Mucosa of descending colon (tissue), 3 donors: ENCODE measurements at places on chromosomes 6 and 20.
A peak's percentile ranks its signal among the peaks of the same experiment; 100 is the strongest.

DNA sequence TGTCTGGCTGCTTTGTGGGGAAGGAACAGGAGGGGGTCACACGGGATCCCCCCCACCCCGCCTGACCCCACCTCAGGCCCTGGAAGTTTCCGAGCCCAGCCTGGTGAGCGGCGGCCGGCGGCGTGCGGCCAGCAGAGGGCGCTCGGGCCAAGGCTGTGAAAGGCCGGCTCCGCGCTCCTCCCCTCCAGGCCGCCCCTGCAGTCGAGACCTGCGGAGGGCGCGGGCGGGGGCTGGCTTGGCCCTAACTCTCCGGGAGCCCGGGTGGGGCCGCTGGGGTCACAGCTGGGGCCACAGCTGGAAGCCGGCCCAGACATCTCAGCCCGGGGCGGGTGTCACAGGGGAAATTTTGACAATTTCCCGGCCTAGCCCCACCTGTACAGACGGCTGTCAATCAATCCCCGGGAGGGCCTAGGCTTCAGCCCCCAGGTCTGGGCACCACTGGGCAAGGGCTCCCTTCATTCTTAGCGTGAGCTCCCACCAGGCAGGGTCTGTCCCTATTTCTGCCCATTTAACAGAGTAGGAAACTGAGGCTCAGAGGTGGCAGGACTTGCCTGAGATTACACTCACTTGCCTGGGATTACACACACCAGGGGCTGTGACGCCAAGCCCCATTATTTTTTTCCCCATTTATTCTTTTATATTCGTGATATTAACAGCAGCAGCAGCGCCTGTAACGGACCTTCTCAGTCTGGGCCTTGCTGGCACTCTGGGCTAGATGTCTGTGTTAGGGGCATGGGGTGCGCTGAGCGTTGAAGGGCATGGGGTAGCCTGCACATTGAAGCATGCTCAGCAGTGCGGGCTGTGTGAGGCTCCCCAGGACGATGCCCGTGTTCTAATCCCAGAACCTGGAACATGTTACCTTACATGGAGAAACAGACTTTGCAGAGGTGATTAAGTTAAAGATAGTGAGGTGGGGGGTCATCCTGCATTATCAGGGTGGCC, 23.0 kb downstream of the ZBP1 start:
- DNase-seq: peak; percentile 88

DNA sequence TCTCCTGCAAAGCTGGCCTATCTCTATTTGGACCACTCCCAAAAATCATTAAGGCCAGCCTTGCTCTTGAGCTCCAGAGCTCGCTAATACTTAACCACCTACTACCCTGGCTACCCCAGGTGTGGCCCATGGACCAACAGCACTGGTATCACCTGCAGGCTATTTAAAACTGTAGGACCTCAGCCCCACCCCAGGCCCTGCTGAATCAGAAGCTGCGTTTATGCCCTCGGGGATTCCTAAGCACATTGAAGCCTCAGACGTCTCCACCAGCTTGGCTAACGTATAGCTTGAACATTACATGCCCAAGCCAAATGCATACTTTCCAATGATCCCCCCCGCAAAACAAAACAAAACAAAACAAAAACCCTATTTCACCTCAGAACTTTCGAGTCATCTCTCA, 19.7 kb upstream of the SPAG4 start:
- DNase-seq: no peak

DNA sequence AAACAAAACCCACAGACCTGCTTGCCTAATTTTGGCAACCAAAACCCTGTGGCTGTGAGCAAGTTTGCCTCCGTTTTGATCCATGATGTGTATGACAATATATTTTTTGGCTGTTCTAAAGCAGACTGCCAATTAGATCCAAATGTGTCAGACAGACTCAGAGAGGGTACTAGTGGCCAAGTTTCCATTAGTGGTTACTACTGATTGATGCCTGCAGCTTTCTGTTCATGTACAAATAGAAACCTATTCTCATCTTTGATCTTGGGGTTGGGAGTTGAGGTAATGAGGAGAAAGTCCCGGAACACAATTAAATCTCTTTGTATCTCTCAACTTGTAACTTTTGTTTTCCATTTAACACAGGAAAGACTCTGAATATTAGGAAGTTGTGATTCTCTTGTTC, 100.9 kb downstream of the RNF144B start:
- DNase-seq: no peak

DNA sequence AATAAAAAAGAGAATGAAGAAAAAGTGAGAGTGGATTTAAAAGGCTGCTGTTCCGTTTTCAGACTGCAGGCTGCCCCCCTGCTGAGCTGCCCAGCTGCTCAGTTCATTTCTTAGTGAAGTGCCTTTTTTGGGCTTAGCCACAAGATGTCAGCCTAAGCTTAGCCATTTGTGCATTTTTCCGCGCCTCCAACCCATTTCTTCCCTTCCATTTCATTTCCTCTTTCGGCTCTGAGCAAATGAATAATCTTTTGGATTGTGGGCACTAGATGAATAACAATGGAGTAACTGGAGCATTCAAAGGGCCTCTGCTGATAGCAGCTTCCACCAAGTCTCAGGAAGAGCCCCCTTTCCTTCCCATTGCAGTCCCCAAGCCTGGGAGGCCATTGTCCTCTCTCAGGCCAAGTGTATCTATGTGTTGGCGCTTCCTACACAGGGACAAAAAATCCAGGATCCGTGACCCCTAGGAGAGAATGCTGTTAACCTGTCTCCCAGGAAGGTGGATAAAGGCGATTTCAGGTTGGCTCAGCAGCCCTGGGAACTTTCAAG, 83.5 kb upstream of the SPTLC3 start:
- DNase-seq: peak; percentile 58

DNA sequence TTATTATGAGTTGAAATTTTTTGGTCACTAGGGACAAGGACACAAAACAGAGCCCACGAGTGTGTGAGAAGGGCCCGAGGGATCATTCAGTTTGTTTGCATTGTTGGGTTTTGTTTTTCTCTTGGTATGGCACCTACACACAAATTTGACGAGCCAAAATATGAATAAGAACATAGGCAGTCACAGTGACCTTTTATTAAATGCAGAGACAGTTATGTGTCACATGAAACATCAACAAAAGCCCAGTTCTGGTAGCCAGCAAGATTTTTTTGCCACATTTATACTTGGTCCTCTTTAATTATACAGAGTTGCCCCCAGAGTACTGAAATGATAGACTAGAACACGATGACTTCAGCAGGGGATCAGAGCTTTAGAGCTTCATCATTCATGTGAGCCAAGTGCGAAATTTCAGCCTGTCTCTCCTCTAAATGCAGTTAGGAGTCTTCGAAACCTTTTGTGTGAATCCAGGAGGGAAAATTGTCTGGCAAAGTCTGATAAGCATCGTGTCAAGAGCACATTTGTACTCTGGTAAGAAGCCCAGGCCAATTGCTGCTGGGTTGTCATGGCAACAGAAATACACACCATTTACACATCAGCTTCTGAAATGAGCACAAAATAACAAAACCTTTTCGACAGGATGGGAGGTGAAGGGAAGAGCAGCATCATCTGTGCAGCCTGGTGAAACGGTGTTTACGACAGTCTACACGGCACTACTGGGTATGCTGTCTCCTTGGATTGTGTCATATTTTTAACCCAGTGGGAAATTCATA, 79.2 kb upstream of the RIPOR2 start:
- DNase-seq: no peak

DNA sequence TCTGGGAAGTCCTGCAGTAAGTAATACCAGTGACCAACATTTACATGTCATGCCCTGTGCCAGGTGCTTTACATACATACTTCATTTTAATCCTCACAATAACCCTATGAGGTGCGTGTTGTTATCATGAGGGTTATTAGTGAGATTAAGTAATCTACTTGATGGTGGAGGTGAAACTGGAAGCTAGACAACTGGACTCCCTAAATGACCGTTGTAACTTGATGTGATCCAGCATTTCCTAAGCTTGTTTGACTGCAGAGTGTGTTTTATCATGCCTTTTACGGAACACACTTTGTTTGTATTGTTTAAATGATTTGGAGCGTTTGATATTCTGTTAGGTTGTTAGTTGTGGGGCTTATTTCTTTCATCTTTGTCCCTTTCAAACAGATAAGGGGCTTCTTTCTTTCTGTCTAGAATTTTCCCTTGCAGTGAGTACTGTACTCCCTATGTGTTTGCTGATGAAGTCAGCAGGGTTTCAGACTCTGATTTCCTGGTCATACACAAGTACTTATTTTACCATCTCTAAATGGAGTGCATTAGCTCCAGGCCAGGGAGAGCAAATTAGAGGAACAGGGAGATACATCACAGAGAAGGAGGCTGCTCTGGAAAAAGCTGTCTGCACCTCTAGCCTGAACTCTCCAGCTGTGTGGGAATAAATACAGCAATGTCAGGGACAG, 29.7 kb downstream of the CHMP4B start:
- DNase-seq: no peak

- DNase-seq: no peak
These were observed 40.5 kb downstream of the PLN start for GRCh38 chr6:118588626-118589025.

DNA sequence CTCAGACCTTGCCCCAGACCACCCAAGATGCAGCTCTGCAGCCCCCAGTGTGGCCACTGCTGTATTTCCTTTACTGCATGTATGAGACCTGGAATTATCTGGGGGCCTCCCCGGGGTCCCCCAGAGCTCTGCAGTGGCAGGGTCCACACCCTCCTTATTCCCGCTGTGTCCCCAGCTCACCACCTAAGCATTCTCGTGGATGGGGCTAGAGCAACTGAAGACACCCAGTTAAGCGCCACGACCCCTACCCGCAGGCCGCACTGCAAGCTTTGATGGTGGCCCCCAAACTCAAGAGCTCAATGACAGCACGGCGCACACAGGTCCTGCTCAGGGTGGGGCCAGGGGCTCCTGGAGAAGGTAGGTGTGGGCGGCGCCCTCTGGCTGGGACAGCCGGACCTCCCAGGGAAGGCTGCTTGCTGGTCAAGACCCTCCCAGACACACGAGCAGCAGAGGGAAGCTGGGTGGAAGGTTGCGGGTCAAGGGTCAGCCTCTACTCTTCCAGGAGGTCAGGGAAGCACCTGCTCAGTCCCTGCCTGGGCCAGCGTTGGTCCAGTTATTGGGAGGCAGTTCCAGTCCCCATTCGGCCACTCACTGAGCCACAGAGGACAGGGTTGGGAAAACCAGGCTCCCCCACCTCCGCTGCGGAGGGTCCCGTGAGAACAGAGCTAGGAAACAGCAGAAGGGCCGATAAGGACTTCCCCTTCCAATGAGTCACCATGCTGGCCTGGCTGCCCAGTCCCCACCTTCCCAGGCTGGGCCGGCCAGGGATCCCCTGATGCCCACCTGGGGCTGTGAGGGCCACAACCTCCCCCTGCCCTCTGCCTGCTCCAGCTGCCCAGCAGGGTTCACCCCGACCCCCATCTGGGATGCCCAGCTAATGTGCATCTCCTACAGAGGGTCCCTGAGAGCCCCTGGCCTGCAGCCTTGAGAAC, 2.9 kb downstream of the LAMA5 start:
- DNase-seq: no peak

GRCh38 chr6:160398674-160399271, 50.6 kb downstream of the SLC22A3 start:
- no peak for DNase-seq

DNA sequence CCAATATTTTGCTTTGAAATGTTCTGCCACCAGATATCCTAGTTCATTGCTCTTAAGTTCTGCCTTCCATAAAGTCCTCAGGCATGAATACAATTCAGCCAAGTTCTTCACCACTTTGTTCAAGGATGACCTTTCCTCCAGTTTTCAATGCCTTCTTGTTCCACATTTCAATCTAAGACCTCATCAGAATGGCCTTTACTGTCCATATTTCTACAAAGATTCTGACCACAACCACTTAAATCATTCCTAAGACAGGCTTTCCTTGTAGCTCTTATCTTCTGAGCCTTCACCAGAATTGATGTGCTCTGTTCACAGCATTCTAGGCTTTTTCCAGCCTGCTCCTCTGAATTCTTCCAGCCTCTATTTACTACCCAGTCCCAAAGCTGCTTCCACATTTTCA, 319.0 kb downstream of the HACE1 start:
- no peak for DNase-seq
